ENCODE measurements at places on chromosomes 6 and 20.

- no peak for DNase-seq
Observed at GRCh38 chr6:69958978-69959377, 92.6 kb downstream of the COL19A1 start.

GRCh38 chr6:130781557-130781956 is 45.6 kb upstream of the SMLR1 start:
- no peak for DNase-seq

DNA sequence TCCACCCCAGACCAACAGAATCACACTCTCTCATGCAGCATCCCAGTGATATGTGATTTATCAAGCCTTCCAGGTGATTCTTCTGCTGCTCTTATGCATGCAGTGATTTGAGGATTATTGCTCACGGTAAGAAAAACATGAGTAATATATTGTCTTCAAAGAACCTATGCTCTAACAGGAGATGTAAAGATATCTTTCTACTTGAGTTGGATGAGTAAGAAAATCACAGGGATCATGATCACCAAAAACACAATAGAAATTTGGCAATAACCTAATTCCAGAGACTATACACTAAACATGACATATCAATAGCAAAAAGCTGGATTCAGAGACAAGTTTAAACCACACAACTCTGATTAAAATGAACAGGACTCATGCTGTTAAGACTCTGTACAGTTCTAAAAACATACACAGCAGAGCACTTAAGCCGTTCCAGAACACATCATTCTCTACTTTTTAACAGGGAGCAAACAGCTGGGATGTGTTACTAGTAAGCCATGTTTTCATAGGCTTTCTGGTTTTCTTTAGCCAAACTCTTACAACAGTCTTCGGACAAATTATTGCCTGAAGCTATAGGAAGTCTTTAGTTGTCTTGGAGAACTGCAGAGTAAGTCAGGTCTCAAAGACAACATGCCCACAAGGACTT is 568.6 kb downstream of the HAO1 start:
- no peak for DNase-seq

DNA sequence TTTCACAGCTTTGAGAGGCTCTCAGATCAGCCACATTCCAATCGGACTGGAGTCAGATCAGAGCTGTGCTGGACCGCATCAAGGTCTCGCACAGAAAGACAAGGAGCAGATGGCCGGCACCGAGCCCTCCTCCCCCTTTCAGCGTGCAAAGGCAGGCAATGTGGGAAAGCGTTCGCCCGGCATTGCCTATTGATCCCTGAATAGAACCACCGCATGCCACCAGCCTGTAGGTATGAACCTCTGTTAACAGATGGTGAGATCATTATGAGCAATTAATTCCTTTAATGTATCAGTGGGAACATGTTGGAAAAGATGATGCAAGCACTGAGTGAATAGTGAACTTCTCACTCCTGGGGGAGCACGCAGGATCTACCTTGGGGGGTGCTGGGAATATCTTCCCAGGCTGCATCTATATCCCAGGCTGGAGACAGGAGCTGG is 117.5 kb upstream of the ID4 start:
- DNase-seq: no peak

DNA sequence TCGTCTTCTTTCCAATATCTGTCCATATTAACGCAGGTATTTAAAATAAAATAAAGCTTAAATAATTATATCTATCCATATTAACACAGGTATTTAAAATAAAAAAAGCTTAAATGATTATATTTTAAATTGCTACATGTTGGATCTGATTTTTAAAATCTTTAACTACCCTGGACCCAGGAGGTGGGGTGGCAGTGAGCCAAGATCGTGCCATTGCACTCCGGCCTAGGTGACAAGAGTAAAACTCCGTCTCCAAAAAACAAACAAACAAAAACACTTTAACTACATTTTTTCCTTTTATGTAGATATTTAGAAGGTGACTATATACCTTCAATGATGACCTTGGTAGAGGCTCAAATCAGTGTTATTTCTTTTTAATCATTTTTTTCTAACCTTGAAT is 211.9 kb downstream of the GRIK2 start:
- DNase-seq: no peak

DNA sequence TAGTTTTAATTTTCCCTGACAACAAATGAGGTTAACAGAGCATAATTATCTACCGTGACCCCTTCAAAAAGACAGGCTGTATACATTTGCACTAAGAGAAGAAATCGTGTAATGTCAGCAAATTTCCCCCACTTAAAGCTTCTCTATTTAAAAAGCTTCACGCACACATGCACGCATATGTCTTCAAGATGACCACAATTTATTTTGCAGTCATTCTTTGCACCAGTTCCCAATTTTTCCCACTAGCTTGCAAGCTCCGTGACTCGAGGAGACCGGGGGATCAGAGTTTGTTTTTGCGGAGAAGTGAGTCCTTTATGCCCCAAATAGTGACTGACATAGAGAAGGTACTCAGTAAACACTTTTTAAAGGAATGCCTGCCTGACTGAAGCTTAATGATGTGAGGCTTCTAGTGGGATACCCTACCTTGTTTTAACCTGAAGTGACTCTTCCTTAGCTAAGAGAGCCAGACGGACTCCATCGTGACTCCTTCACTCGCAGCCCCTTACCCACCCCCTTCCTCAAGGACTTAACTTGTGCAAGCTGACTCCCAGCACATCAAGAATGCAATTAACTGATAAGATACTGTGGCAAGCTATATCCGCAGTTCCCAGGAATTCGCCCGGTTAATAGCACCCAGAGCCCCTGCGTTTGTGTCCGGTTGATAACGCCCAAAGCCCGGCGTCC is 9.3 kb upstream of the NQO2 start:
- no peak for DNase-seq

DNA sequence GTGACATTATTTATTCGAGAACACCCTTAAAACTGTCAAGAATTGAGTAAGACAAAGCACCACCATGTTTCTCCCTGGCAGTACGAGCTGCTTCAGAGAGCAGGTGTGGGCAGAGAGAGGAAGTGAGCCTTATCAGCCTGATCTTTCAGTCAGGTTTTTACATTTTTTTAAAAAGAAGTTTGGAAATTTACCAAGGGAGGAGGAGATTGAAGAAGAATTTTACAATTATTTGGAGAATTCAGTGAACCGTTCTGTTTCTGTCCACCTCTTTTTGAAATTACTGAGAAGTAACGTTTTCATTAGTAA is 75.5 kb downstream of the ZDHHC14 start:
- DNase-seq: no peak

DNA sequence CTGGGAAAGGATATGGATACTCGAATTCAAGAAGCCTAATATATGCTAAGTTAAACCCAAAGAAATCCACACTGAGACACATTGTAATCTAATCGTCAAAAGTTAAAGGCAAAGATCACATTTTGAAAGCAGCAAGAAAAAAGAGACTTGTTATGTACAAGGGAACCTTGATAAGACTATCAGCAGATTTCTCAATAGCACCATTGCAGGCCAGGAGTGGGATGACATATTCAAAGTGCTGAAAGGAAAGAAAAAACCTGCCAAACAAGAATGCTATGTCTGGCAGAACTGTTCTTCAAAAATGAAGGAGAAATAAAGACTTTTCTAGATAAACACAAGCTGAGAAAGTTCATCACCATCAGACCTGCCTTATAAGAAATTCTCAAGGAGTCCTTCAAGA is 75.2 kb downstream of the COL21A1 start:
- no peak for DNase-seq

DNA sequence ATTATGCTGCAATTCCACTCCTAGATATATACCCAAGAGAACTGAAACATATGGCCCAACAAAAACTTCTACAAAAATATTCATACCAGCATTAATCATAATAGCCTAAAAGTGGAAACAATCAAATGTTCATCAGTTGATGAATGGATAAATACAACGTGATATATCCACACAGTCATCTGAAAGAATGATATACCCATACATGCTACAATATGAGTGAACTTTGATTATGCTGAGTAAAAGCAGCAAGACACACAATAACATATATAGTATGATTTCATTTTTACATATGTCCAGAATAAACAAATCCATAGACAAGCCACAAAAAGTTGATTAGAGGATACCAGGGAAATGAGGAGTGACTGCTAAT is 30.7 kb downstream of the CDK19 start:
- no peak for DNase-seq

GRCh38 chr6:161439093-161439492 is 165.2 kb upstream of the AGPAT4 start:
- DNase-seq: no peak

- no peak for DNase-seq
Observed at GRCh38 chr20:48875914-48876240, 45.6 kb upstream of the ARFGEF2 start.

DNA sequence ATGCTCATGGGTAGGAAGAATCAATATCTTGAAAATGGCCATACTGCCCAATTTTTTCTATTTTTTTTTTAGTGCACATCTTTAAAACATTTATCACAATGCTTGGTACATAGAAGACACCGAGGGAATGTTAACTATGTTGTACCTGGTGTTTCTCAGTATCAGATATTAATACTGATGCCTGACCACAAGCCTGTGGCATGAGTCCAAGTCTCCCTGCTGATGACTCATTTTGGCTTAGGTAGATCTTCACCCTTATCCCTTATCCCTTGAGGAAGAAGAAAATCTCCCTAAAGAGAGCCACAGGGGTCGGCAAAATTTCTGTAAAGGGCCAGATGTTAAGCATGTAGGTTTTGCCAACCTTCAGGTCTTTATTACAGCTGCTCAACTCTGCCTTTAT is 14.5 kb downstream of the CD109 start:
- no peak for DNase-seq

DNA sequence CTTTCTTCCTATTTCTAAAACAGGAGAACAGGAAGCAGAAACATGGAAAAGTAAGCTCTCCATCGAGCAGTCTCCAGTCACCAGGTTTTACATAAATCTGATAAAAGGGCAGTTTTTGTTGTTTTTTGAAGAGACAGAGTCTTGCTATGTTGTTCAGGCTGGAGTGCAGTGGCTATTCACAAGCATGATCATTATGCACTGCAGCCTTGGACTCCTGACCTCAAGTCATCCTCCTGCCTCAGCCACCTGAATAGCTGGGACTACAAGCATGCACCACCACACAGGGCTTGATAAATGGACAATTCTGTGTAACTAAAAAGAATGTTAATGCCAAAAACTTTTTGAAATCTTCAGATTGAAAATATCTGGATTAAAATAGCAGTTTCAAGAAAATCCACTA is 23.8 kb downstream of the SAMHD1 start:
- DNase-seq: no peak

DNA sequence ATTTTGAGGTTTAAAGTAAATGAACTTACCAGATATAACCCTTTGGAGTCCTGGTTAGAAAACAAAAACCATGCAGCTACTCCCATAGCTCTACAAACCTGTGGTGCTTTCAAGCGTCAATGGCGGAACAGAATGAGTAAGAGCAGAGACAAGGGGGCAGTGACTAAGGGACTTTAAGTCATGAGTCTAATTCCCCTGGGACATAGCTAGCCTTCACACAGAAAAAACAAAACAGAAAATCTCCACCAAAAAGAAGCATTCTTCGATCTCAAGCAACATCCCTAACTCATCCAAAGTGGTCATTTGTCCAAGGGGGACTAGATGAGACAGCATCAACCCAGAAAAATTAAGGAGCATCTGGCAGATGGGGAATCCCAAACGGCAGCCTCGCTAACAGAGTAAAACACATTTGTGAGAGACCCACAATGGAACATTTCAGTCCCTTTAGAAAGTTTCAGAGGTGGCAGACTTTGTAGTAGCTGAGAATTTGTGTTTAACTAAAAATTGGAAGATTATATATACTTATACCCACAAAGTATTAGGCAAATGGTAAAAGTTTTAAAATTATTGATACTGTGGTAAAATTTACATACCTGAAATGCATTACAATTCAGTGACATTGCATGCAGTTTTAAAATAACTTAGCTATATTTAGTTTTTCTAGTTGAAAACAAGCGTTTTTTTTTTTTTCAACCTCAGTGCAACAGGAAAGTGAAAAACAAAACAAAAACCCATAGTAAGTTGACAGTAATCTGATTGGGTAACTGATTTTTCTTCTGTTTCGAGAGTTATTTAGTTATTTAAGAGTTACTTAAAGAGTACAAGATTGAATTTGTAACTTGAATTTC is 67.5 kb downstream of the KCNQ5 start:
- no peak for DNase-seq

GRCh38 chr20:2005359-2005758 is 11.5 kb upstream of the PDYN start:
- no peak for DNase-seq

DNA sequence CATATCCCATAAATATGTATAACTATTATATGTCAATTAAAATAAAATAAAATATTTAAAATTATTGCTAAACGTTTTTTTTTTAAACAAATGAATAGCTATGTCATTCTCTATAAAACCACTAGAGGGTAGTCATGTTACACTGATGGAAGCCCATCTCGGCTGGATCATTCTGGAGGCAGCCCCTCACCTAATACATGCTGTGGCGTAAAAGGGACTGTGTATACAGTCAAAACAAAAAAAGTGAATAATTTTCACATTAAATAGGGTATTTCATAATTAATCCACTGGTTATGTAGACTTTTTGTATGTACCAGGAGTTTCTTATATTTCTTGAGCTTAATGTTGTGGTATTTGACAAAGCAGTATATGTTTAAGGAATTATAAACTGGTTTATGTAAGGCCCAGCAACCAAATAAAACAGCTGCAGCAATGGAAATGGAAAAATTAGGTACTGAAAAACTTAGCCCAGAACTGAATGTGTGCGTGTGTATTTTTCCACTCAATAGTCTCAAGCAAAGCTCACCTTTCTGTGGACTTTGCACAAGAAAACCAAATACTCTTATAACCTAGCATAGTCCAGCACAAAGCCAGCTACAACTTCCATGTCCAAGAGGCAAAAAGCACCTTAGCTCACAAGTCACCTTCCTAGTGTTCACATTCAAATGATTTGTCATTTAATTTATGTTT is 81.7 kb downstream of the COL9A1 start:
- DNase-seq: no peak

DNA sequence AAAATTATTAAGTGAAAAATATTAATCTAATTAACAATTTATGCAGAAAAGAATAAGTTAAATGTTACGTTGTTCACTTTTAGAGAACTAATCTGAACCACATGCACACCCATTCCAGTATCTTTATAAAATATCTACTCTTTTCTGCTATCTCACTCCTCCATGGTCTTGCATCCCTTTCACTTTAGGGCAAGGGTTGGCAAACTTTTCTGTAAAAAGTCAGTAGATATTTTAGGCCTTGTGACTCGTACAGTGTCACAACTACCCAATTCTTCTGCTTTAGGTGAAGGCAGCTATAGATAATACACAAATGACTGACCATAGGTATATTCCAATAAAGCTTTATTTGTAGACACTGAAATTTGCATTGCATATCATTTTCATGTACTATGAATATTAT is 39.7 kb upstream of the SUPT3H start:
- no peak for DNase-seq

- peak; percentile 8 for DNase-seq
Observed at GRCh38 chr20:6142348-6142993, 19.6 kb upstream of the FERMT1 start.

- no peak for DNase-seq
Observed at GRCh38 chr6:154301839-154302752, 54.5 kb downstream of the IPCEF1 start.

DNA sequence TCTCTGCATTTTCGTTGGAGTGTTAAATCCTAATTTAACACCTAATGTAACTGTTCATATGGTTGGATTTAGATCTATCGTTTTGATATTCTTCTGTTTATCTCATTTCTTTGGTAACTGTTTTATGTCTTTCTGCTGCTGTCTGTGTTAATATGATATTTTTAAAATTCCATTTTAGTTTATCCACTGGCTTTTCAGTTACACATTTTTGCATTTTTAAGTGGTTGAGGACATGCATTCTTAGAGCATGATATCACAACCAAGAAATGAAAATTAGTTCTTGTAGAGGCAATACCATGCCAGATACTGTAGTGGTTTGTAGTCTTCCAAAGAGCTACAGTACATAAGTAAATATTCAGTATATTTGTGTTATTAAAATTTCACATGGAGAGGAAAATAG is 58.6 kb downstream of the LIN28B start:
- DNase-seq: no peak
